T-helper 2 cell (primary cell): ENCODE measurements at places on chromosomes 1 and 21.

GRCh38 chr1:145972580-145972979 lies 8.1 kb downstream of the POLR3GL start:
- DNase-seq, result no peak

- no peak for DNase-seq
Measured at GRCh38 chr21:31218830-31219608, 125.0 kb downstream of the TIAM1 start.

DNA sequence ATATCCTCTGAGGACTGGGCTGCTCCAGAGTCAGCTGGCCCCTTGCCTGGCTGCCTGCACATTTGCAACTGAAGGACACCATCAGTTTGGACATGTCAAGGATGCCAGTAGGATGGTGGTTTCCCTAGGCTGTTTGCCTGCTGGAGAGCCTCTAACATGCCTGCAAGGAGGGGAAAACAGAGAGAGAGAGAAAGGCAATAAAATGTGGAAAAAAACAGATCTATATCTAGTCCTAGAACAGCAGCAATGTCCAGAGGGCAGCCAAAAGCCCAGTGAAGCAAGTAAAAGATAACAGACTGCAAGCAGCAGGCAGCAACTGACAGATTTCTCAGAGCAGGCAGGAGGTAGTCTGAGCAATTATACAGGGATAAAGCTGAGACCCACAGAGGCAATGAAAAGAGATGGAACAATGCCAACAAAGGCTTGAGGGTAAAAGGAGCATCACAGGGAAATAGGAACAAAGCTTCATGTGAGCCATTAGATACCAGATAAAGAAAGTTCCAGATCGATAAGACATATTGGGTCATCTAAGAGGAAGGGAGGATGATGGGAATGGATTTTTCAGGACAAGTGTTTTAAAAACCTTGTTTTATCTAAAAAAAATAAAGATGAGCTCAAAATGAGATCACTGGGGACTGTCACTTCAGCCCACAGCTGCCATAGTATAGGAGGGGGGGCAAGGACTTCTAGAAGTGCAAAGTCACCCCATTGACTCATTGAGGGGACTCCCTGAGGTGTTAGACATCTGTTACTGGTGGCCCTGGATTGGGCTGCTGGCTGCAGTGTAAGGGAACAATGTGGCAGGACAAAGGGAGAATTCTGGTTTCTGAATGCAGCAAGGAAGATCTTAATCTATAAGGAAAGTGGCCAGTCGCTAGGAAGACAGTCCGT lies 38.6 kb upstream of the GADD45A start:
- DNase-seq, result no peak

DNA sequence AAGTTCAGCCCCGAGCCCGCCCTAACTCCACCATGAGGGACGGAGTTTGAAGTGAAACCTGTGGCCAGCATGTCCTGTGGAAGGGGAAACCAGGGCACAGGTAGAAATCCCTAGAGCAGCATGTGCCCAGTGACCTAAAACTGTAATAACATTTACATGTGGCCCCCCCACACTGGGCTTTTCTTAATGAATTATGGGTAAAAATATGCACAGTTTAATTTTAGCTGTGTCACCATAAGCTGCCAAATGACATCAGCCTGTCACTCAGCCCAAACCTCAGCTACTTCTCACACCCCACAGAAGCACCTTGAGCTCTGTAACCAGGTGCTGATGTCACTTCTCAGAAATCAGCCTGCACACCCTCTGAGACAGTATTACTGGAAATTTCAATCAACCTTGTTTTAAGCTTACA lies 50.0 kb upstream of the SLC19A1 start:
- peak; percentile 58 for DNase-seq

DNA sequence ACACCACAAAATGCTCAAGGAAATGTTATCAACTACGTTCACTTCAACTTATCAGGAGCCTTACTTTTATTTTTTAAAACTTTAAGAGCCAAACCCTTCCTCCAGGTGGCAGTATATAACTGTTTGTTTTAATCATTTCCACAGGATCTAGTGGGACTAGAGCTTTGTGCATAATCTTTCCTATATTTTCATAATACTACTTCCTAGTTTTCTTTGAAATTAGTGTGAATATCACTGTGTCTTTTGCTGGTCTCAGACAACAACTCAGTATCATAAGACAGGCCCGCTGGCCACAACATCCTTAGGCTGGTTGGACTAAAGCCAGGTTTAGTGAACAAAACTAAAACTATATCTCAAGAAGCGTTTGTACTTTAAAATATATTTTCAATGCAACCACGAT lies 145.5 kb downstream of the TIAM1 start:
- no peak for DNase-seq

GRCh38 chr1:84488107-84488506 lies 9.0 kb downstream of the RPF1 start:
- no peak for DNase-seq

- no peak for DNase-seq
Measured at GRCh38 chr1:14482784-14483450, 115.6 kb upstream of the KAZN start.

- peak; percentile 81 for DNase-seq
Measured at GRCh38 chr1:24150234-24151174, 7.6 kb upstream of the IL22RA1 start.

- no peak for DNase-seq
Measured at GRCh38 chr1:208868554-208868953, 624.4 kb upstream of the PLXNA2 start.

- DNase-seq, result no peak
Measured at GRCh38 chr1:40638097-40639036, 27.1 kb downstream of the RIMS3 start.

DNA sequence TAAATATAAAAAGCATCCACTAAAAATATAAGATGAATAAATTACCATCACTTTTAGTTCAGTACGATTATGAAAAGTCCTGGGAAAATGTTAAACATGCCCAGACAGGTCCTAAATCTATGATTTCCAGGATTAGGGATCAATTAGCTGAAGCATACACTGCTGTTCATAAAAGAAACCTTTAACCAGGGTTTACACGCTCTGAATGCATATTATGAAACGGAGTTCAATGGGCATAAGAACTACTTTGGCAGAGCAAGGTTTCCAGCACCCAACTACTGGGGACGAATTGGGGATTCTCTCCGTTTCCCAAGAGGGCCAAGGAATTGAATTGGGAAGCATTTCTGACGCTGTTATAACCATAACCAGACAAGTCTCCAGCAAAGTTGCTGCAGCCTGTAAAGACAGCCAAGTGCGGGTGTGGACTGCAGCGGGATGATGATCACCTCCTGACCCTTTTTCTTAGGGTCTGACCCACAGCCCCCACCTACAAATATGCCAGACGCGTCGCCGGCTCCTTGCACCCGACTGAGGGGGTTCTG lies 1.6 kb downstream of the SLC30A1 start:
- DNase-seq, result no peak

GRCh38 chr1:246213502-246213901 lies 293.6 kb downstream of the SMYD3 start:
- no peak for DNase-seq

- no peak for DNase-seq
Measured at GRCh38 chr1:161849518-161849917, 83.4 kb downstream of the ATF6 start.

GRCh38 chr1:203424861-203425662 lies 50.5 kb upstream of the PRELP start:
- DNase-seq, result no peak

DNA sequence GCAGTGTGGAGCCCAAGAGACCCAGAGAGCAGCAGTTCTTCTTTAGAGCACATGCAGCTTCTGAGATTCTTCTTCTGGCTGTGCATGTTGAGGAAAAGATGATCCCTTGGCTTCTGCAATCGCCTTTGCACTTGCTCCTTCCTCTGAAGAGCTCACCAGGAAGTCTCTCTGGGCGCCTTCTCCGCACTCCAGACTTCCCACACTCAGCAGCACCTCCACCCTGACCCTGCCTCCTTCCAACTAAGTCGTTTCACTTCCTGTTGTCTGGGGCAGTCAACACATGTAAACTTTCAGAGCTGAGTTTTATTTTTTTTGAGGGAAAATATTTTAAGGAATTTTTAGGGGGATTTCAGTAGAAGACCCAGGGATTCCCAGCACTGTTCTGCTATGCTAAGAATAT lies 73.4 kb upstream of the F3 start:
- no peak for DNase-seq

GRCh38 chr21:37342046-37342632 lies 24.4 kb upstream of the DYRK1A start:
- no peak for DNase-seq

- no peak for DNase-seq
Measured at GRCh38 chr1:234617131-234617985, 7.4 kb upstream of the IRF2BP2 start.

- DNase-seq, result no peak
Measured at GRCh38 chr21:23008601-23009202, 2010.5 kb downstream of the NCAM2 start.

- no peak for DNase-seq
Measured at GRCh38 chr21:37936010-37936785, 19.9 kb upstream of the KCNJ6 start.

- no peak for DNase-seq
Measured at GRCh38 chr1:59329412-59330053, 32.6 kb downstream of the FGGY start.

DNA sequence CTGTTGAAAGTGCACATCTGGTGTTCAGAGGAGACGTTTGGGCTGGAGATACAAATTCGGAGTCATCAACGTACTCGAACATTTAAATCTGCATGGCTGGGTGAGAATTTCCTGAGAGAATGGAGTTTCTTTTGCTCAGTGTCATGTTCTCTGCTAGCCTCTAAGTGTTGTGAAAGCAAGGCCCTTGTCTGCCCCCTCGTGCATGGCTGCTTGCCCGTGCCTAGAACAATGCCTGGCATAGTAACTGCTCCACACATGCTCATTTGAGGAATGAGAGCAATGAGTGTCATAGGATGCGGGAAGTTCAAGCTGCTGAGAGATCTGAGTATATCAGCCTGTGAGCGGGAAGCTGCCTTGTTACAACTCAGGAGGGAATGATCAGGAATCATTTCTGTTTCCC lies 171.1 kb upstream of the CSF3R start:
- DNase-seq, result no peak

- DNase-seq, result no peak
Measured at GRCh38 chr1:50942334-50942733, 17.7 kb downstream of the FAF1 start.

- no peak for DNase-seq
Measured at GRCh38 chr1:159986093-159986492, 32.1 kb upstream of the SLAMF9 start.

DNA sequence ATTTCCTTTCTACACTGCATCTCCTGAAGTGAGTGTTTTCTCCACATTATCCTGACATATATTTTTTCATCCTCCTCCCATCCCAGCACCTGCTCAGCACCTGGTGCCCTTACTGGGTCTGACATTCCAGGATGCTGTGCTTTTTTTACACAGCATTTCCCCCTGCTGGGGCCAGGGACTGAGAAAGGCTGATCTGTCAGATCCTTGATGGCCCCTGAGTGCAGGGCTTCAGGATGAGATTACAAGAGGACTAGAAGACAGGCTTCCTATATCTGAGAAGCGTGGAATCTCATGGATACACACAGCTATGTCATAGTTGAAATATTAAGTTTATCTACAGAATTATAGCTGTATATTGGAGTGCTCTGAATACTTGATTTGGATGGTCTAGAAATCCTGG lies 24.4 kb downstream of the RCAN1 start:
- DNase-seq, result no peak

DNA sequence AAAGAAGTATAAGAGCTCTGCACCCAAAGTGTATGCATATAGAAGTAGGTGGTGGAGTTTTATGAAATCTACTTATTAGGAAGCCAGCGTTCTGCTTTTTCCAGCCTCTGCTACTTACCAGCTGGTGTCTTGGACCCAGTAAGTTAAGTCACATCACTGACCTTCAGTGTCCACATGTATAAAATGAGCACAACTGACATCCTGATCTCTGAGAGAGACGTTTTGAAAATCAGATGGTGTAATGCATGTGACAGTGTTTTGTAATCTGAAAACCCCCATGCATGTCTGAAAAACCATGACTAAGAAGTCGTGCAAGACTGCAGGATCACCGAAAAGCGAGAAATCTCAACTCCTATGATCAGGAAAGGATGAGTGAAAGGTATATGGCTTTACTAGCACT lies 2.0 kb downstream of the CR1 start:
- DNase-seq, result no peak

DNA sequence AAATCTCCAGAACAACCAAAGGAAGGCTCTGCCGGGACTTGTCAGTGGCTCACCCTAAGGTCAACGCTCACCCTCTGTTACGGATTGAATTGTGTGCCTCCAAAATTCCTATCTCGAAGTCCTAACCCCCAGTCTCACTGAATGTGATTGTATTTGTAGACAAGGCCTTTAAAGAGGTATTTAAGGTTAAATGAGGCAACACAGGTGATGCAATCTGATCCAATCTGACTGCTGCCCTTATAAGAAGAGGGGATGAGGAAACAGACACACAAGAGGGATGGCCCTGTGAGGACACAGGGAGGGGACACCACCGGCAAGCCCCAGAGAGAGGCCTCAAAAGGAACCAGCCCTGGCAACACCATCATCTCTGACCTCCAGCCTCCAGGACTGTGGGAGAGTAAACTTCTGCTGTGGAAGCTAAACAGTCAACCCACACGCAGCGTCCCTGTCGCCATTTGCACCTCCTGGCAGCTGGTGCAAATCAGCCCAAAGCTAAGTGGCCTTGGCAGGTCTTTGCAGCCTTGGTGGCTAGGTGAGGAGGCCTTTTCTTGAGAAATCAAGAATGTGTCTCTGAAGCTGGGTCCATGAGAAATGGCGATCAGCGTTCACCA lies 24.2 kb downstream of the UBASH3A start:
- DNase-seq, result no peak

- DNase-seq, result no peak
Measured at GRCh38 chr1:22117238-22117637, 25.7 kb downstream of the WNT4 start.
